Mesenchymal stem cell (in vitro differentiated cells and primary cell): ENCODE measurements at places on chromosomes 2 and 18.

GRCh38 chr18:21277578-21277977 lies 35.5 kb downstream of the GREB1L start:
- H3K36me3 ChIP-seq, result no peaks in the 10 kb centered on the region
- H3K27me3 ChIP-seq, result no peaks in the 10 kb centered on the region
- H3K4me1 ChIP-seq, result no peaks in the 10 kb centered on the region
- no peak overlapping the region for H3K4me3 ChIP-seq

DNA sequence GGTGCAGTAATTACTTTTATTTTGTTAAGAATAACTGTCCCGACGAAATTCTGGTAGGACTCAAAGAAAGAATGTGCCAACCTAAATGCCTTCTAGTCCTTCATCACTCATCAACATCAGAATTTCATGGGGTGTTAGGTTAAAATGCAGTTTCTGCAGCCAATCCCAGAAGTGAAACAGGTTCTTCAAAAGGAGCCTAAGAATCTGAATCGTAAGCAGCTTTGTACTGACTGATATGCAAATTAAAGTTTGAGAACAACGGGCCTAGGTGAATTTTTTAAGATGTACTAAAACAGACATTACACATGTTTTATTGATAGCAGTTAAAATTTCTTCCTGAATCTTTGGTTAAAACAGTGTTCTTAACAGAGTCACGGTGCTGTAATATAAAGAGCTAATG lies 140.3 kb upstream of the ZC3H15 start:
- H3K4me3 ChIP-seq, result no peak overlapping the region
- no peaks in the 10 kb centered on the region for H3K36me3 ChIP-seq
- H3K27me3 ChIP-seq, result no peaks in the 10 kb centered on the region
- H3K27ac ChIP-seq, result no peak overlapping the region
- DNase-seq, result no peak

- no peaks in the 10 kb centered on the region for H3K4me1 ChIP-seq
- H3K4me3 ChIP-seq, result no peak overlapping the region
- no peaks in the 10 kb centered on the region for H3K36me3 ChIP-seq
- H3K27ac ChIP-seq, result peak overlapping the region; percentile 83
These were observed 91.9 kb upstream of the FN1 start for GRCh38 chr2:215527736-215528135.

DNA sequence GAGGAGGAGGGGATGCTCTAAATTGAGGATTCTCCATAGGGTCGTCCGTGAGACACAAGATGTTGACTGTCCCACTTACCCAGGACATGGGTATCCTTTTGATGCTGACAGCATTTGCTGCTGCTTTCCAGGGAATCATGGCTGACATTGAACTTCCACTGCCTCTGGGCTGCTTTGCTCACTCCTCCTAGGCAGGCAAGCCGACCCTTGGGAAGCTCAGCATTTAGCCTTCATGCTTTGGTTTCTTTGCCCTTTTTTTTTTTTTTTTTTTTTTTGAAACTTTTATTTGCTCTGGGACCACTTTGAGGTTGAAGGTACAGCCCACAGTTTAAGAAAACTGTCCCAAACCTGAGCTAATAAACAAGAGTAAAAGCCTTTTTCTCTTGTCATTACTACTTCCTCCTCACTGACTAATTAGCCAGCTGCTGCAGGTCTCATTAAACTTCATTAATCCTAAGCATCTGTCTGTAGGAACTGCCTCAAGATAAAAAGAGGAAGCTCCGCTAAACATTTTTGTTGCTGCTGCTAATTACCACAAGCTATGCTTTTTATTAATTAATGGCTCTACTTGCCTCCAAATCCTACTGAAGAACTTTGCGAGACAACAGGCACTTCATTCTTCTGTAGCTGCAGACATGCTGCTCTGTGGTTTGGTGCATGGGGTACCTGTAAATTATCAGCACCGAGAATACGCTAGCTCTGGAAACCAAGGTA lies 125.4 kb downstream of the SPTBN1 start:
- no peak for DNase-seq
- peaks cover 4% of the 10 kb centered on the region for H3K36me3 ChIP-seq
- no peaks in the 10 kb centered on the region for H3K27me3 ChIP-seq
- peak overlapping the region; percentile 10 for H3K27ac ChIP-seq
- no peak overlapping the region for H3K4me3 ChIP-seq

GRCh38 chr2:55090702-55091101 lies 40.5 kb upstream of the RTN4 start:
- DNase-seq, result peak; percentile 71
- no peaks in the 10 kb centered on the region for H3K36me3 ChIP-seq
- H3K4me3 ChIP-seq, result no peak overlapping the region
- H3K4me1 ChIP-seq, result no peaks in the 10 kb centered on the region
- no peaks in the 10 kb centered on the region for H3K27me3 ChIP-seq
- H3K27ac ChIP-seq, result no peak overlapping the region

GRCh38 chr18:49628119-49628518 lies 66.3 kb downstream of the LIPG start:
- no peaks in the 10 kb centered on the region for H3K36me3 ChIP-seq
- H3K4me1 ChIP-seq, result peaks cover 15% of the 10 kb centered on the region
- peaks cover 4% of the 10 kb centered on the region for H3K27me3 ChIP-seq
- no peak overlapping the region for H3K27ac ChIP-seq
- no peak overlapping the region for H3K4me3 ChIP-seq
- DNase-seq, result no peak

DNA sequence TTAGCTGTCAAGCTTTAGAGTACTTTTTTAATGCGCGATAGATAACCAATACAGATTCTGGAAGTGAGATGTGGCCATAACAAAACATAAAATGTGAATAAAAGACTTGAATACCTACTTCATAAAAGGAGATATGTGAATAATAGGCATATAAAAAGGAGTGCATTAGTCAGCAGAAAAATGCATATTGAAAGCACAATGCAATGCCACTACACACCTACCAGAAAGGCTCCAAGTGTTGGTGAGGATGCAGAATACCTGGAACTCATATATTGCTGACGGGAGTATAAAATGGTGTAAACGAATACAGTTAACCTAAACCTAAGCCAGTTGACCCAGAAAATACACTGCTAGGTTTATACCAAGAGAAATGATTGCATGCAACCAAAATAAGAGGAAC lies 10.9 kb upstream of the RAPGEF4 start:
- H3K4me1 ChIP-seq, result no peaks in the 10 kb centered on the region
- no peaks in the 10 kb centered on the region for H3K27me3 ChIP-seq
- no peak overlapping the region for H3K27ac ChIP-seq

- H3K27me3 ChIP-seq, result peaks cover 25% of the 10 kb centered on the region
- no peaks in the 10 kb centered on the region for H3K4me1 ChIP-seq
- H3K27ac ChIP-seq, result no peak overlapping the region
- H3K4me3 ChIP-seq, result no peak overlapping the region
These were observed 33.4 kb upstream of the SKA1 start for GRCh38 chr18:50341443-50341842.

DNA sequence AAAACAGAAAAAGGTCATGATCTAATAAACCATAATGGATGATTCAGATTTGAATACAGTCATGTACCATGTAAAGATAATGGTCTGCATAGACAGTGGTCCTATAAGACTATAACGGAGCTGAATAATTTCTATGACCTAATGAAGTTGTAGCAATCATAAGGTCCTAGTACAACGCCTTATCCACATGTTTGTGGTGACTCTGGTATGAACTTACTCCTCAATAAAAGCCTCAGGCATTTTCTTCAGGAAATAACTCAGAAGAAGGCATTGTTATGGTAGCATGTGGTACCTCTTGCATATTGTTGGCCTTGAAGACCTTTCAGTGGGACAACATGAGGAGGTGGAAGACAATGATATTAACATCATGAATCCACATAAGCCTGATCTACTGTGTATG lies 883.3 kb downstream of the CNTNAP5 start:
- DNase-seq, result peak; percentile 14
- no peak overlapping the region for H3K27ac ChIP-seq
- H3K36me3 ChIP-seq, result no peaks in the 10 kb centered on the region

GRCh38 chr2:204437408-204437807 lies 107.9 kb upstream of the PARD3B start:
- H3K4me3 ChIP-seq, result no peak overlapping the region
- H3K4me1 ChIP-seq, result no peaks in the 10 kb centered on the region
- no peaks in the 10 kb centered on the region for H3K36me3 ChIP-seq
- H3K27me3 ChIP-seq, result no peaks in the 10 kb centered on the region
- DNase-seq, result no peak

GRCh38 chr2:2636813-2637212 lies 305.7 kb upstream of the MYT1L start:
- no peaks in the 10 kb centered on the region for H3K36me3 ChIP-seq
- H3K27me3 ChIP-seq, result no peaks in the 10 kb centered on the region
- peaks cover 4% of the 10 kb centered on the region for H3K4me1 ChIP-seq
- DNase-seq, result no peak

DNA sequence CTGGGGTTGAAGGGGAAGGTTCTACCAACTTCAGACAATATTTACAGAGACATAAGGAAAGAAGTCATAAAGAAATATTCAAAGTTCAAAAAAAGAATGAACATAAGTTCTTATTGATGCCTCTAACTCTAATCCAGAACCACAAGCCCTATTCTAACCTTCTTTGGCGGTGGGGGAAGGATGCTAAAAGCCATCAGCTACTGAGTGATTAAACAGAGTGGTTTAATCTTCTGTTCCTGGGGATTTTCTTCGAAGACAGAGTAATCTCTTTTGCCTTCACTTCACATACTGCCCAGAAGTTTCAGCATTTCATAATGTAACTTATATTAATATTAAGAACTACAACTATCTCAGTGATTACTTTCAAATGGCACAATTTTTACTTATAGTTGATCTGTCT lies 51.2 kb upstream of the TXNDC2 start:
- H3K27ac ChIP-seq, result no peak overlapping the region
- no peak for DNase-seq
- peaks cover 7% of the 10 kb centered on the region for H3K36me3 ChIP-seq
- no peak overlapping the region for H3K4me3 ChIP-seq
- peaks cover 16% of the 10 kb centered on the region for H3K4me1 ChIP-seq

- no peak overlapping the region for H3K27ac ChIP-seq
- no peak overlapping the region for H3K4me3 ChIP-seq
- peaks cover 2% of the 10 kb centered on the region for H3K4me1 ChIP-seq
- peaks cover 7% of the 10 kb centered on the region for H3K36me3 ChIP-seq
- DNase-seq, result no peak
These were observed 38.8 kb downstream of the NCAPH start for GRCh38 chr2:96374211-96374951.

GRCh38 chr2:233499928-233500327 lies 66.7 kb downstream of the USP40 start:
- H3K4me3 ChIP-seq, result no peak overlapping the region
- no peaks in the 10 kb centered on the region for H3K27me3 ChIP-seq
- no peak overlapping the region for H3K27ac ChIP-seq

DNA sequence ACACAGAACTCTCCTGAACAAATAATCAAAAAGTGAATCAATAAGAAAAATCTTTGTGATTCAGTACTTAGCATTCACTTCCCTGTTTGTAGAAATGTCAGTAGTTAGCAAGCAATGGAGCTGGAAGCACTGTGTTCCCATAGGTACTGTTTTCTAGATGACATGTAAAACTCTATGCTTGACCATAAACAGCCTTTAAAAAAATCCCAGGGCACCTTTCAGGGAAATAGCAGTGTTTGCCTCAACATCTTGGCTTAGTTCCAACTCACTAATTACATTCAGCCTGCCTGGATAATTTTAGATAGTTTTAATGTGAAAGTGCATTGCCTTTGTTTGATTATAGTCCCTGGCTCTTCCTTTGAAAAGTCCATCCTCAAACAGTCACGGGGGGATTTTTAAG lies 721.8 kb downstream of the ERBB4 start:
- no peak for DNase-seq
- H3K27ac ChIP-seq, result no peak overlapping the region
- no peak overlapping the region for H3K4me3 ChIP-seq

GRCh38 chr18:13500227-13500865 lies 226.0 kb downstream of the FAM210A start:
- H3K36me3 ChIP-seq, result no peaks in the 10 kb centered on the region
- peaks cover 42% of the 10 kb centered on the region for H3K27me3 ChIP-seq
- H3K4me1 ChIP-seq, result peaks cover 6% of the 10 kb centered on the region
- H3K4me3 ChIP-seq, result peak overlapping the region; percentile 67

DNA sequence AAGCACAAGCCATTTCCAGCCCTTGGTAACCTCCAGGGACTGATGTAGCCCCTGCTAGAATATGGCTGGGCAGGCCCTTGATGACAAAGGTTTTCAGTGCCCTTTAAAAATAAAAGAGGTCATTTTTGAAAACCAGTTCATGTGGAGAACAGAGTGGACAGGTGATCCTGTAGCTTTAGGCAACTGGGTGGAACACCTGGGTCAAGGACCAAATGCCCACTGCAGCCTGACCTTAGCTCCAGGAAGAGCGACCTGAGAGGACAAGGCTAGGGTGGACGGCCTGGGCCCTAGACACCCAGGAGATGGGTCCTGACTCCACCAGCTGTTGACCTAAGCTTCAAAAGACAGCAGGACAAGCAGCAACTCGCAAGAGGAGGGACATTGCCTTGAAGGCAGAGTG lies 116.6 kb downstream of the LIPG start:
- no peak overlapping the region for H3K4me3 ChIP-seq
- no peaks in the 10 kb centered on the region for H3K36me3 ChIP-seq
- H3K27me3 ChIP-seq, result no peaks in the 10 kb centered on the region
- no peak overlapping the region for H3K27ac ChIP-seq
- no peak for DNase-seq

- no peak for DNase-seq
- no peaks in the 10 kb centered on the region for H3K27me3 ChIP-seq
- H3K4me3 ChIP-seq, result no peak overlapping the region
- H3K4me1 ChIP-seq, result peaks cover 24% of the 10 kb centered on the region
- no peaks in the 10 kb centered on the region for H3K36me3 ChIP-seq
These were observed 25.4 kb upstream of the RHOB start for GRCh38 chr2:20421336-20421987.
